Heart right ventricle (tissue), 16 donors: ENCODE measurements at places on chromosomes 13 and 19. TPM values are rescaled to one million over a fixed set of nuclear protein-coding genes. Genes with fewer than 3 reads are reported as not detected.

DNA sequence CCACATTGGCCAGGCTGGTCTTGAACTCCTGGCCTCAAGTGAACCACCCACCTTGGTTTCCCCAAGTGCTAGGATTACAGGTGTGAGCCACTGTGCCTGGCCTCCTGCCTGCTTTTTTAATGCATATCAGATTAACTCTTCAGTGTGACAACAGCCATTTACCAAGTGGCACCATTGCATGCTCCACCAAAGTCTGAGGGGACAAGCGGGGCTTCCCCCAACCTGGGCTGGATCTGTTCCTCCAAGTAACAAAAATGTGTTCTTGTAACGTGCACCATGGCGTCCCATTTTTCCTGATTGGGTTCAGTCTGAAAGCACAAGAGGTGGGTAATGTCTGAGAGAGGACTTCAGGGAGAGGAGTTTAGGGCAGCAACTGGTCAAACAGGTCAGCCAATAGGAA is 77.8 kb downstream of the TEX29 start:
- no peak for DNase-seq

DNA sequence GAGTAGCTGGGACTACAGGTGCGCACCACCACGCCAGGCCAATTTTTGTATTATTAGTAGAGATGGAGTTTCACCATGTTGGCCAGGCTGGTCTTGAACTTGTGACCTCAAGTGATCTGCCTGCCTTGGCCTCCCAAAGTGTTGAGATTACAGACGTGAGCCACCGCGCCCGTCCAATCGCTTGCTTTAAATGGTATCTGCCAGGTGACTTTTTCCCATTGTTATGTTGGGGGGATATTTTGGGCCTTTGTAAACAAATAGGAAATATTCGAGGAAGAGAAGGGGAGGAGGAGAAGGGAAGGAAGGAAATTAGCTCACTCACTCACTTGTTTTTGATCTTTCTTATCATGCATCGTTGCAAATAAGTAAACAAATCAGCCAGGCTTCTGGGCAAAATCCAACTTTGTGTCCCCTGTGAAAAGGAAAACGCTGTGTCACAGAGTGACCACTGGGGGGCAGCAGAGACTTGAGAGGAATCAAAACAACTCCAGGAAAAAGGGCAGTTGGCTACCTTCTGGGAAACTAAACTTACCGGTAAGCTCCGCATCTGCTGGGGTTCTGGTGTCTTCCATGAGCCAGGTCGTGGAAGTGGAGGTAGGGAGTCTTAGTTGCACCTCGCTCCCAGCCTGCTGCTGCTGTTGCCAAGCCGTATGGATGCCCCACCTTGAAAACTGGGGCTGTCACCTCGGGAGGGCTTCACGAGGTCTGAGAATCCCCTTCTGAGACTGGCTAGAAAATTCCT is 9.3 kb upstream of the RANBP3 start:
- no peak for DNase-seq

DNA sequence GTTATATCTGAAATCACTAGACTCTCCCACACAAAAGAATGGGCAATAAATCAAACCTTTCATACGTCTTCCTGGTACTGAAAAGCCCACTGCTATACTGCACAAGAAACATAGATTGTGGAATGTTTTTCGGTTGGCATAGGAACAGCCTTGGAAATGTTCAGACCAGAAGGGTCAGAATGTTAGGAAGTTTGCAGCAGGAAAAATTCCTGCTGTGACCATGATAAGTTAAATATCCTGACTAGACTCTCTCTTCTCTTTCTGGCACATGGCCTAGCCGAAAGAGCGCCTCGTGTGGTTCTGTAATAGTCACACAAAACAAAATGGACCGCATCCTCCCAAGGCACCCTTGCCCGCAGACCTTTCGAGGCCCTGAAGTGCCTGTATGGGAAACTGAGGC is 427.2 kb downstream of the COG6 start:
- peak; percentile 28 for DNase-seq

GRCh38 chr13:49830721-49831120 is 38.2 kb upstream of the KPNA3 start:
- DNase-seq = no peak

DNA sequence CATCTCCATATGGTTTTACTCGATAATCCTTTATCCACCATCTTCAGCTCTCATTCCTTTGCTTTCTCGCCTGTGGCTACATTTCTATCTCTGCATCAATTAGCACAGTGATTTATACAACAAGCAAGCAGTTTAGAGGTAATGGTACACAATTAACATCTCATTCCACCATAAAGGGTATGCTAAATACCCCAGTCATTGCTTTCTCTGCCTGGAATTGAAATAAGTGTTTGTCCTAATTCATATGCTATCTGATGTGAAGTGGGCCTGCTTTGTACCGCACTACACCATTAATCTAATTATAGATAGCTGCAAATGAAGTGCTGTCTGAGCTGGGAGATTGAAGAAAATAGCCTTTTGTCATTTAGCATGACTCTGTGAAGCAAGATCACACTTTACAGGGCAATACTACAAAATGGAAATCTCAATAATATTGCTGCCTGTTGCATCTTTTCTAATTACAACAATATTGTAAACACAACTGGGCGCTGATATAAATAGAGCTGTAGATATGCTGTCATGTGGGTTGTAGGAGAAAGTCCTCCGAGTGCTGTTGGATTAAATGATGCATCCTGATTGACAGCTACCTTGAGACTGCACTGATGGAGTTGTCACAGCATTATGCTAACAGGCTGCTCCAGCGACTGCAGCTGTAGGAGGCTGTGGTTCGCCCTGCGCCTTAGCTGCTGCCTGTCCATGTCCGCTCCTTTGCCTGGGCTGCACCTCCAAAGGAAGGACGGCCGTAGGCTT is 78.2 kb downstream of the GGACT start:
- no peak for DNase-seq

GRCh38 chr19:18494267-18494607 is 27.6 kb downstream of the ELL start:
- no peak for DNase-seq

DNA sequence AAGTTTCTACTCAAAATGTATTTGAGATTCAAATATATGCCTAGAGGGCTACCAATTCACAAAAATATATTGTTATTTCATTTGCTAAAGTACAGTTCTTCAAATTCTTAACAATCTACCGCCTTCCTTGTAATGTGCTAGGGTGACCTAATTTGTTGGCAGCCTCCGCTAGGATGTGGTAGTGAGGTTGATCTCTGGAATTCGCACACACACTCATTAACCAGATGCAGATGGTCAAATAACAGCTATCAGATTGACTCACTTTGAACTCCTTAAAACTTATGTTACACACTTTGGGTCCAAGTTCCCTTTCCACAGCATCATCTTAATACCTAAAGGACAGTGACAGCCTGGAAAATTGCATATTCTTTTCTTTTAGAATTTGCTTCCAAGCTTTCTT is 367.3 kb downstream of the DCT start:
- DNase-seq = no peak

The CAB39L gene
- total RNA-seq = 13.8 TPM

The SGCG gene
- total RNA-seq = 150 TPM

The SHANK1 gene
- 1.5 TPM for total RNA-seq
